Cortex of kidney (tissue), 1 donor: ENCODE measurements at places on chromosomes 11 and 22.

DNA sequence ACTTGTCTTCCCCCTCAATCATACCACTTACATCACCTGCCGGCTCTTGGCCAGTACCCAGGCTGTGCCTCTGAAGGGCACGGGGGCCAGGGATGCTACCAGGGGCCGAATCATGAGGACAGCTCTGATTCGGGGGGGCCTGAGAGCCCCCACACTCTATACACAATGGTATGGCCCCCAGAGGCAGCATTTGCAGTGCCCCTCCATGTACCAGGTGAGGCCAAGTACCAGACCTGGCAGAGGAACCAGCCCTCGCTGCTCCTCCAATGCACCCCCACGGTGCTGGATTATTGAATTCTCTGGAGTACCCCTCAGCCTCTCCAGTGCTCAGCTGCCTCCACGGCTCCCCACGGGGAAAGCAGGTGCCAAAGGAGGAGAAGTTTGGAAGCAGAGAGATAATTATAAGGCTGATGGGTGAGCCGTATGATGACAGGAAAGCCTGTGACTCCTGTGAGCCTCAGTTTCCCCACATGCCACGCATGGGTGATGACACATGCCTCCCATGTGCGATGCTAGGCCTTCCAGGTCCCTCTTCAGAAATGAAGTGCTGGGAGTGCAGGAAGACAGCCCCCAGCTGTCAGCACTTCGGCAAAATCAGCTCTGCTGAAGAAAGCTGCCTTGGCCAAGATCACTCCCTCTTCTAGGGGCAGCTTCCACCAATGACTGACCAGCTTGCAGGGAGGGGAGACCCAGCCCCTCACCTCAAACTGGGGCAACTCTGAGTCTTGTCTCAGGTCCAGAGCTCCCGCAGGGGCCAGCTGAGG is 69.9 kb downstream of the THAP12 start:
- no peak for DNase-seq

DNA sequence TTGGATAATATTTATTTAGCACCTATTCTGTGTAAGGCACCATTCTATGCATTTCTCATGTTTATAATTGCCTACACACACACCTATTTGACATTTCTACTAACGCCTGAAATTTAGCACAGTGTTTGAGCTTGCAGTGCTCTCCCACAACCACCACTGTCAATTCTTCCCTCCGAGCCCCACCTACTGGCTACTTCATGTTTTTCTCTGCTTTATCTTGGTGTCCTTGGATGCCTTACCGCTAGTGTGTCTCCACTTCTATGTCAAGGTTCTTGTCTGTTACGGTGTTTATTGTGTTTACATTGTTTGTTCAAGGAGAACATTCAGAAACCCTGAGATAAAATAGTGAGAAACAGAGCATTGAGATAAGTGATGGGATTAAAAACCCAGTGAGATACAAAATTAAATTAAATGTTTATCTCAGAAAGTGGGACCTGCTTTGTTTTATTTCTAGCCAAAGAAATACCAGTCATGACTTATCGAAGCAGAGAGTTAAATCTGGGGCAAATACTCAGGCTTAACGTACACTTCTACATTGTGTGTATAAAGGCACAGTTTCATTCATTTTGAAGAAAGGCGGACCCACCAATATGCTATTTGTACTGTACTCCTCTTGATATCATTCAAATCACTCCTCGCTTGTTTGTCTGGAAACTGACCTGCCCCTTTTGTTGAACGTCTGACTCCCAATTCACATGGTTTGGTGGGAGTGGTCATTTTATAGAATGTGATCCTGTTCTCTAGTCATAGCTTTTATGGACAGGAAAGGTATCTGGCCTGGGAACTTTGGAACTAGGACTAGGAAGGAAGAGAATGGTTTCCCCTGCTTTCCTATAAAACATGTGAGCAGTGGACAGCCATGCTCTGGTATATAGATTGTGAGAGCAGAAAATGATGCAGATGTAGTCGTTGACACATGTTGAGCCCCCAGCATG is 39.2 kb upstream of the SLC36A4 start:
- DNase-seq: no peak

DNA sequence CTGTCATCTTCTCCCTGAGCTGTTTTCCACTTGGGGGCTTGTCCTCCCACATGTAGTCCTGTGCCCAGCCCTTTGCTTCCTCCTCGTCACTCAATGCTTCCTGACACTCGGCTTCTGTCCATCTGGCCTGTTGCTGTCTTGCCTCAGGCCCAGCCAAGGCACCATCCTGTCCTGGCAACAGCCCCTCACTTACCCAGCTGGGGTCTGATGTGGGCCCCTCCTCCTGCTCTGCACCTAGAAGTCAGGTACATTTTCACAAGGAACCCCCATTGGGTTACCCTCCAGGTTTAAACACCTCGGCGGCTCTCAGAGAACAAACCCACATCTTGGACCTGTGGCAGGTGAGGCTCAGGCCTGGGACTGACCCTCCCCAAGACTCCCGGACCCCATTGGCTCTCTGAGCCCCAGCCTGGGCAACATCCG is 784.8 kb downstream of the TBC1D22A start:
- no peak for DNase-seq

GRCh38 chr11:20374741-20375300 is 11.3 kb downstream of the HTATIP2 start:
- DNase-seq: no peak

DNA sequence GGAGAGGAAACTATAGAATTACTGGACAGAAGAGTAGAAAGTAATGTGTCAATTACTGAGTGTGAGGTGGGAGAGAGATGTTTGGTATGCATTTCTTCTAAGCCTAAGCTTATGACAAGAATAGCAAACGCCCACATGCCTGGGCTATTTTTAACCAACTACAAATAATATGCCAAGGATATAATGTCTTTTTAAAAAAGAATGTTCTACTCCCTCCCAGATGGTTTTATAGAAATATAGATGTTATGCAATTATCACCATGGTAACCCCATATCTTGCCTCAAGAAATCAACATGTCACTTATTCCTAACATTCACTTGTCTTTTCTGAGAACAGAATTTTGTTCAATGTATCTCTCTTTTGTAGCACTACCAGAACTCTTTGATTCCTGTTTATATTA is 996.7 kb upstream of the CHORDC1 start:
- no peak for DNase-seq

DNA sequence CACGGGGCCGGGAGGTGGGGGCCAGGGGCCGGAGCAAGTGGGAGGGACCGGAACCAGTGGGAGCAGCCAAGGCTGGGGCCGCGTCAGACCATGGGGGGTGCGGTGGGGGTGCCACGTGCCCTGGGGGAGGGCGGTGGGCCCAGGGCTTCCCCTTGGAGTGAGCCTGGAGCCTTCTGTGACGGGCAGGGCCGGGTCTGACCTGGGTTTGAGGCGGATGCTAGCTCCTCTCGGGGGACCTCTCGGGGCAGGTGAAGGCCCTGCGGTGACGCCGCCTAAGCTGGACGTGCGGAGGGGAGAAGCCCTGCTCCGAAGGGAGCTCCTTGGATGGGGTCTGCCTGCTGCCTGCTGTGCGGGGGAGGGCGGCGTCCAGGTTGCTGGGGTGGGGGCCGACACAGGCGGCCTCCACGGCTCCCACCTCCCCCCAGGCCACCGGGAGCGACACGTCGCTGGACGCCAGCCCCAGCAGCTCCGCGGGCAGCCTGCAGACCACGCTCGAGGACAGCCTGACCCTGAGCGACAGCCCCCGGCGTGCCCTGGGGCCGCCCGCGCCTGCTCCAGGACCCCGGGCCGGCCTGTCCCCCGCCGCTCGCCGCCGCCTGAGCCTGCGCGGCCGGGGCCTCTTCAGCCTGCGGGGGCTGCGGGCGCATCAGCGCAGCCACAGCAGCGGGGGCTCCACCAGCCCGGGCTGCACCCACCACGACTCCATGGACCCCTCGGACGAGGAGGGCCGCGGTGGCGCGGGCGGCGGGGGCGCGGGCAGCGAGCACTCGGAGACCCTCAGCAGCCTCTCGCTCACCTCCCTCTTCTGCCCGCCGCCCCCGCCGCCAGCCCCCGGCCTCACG is 115.0 kb downstream of the CACNA1I start:
- DNase-seq: no peak

- no peak for DNase-seq
Measured at GRCh38 chr22:46031066-46031465, 54.1 kb upstream of the WNT7B start.

DNA sequence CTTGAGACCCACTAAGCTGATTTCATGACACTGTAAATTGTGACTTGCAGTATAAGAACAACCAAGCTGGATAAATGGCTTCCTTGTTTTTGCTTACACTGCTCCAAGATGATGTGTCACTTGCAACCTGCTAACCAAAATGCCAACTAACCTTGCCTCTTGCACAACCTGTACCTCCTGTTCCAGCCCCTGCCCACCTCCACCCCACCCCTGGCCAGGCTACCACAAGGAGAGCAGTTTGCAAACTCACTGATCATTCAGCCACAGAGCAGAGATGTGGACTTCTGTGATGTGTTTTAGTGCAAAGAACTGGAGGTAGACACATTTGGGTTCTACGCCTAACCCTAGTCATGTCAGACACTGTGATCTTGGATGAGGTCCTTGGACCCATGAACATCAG is 4.3 kb upstream of the APOL6 start:
- DNase-seq: no peak

GRCh38 chr22:34866081-34866480 is 199.9 kb upstream of the ISX start:
- DNase-seq: no peak

DNA sequence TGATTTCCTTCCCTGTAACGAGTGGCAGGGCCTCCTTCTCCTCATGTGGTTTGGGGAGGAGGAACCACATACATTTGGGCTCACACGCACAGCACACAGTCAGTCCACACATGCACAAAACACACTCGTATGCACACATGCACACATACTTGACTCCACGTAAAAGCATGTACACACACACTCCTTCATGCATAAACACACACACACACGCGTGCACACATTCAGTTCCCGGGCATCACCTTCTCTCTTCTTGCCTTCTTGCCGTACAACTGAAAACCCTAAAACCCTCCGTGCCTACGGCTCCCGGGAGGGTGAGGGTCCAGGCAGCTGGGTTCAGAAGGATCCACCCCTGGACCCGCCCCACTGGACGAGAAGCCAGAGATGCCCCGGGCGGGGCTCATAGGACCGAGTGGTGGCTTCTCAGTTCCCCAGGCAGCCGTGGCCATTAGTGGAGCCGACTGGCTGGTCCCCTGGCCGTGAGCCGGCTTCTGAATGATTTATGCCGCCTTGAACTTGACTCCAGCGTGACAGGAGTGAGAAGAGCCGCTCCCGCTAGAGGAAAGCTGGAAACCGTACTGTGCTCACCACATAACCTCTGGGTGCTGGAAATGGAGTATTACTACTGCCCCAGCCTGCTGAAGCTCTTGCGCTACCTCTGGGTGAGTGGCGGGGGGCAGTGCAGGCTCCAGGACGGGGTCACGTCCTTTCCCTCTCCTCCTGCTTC is 117.4 kb downstream of the KIAA1671 start:
- DNase-seq: no peak

GRCh38 chr22:27317096-27317495 is 484.5 kb downstream of the MN1 start:
- no peak for DNase-seq

DNA sequence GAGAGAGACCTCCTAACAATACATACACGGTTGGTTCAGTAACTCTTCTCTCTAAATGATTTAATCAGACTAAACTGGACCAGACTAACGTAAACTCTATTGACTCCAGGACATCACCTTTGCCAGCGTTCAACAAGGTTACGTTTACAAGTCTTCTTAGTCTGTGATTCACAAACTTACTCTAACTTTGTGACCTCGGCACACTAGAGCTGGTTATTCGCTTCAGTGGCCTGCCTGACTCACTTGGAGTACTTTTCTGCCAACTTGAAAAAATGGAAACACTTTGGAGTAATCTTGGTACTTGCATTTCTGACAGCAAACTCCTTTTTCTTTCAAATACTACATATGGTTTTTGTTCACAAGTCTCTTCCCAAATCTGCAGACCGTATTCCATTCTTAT is 26.2 kb downstream of the MTMR2 start:
- DNase-seq: no peak

DNA sequence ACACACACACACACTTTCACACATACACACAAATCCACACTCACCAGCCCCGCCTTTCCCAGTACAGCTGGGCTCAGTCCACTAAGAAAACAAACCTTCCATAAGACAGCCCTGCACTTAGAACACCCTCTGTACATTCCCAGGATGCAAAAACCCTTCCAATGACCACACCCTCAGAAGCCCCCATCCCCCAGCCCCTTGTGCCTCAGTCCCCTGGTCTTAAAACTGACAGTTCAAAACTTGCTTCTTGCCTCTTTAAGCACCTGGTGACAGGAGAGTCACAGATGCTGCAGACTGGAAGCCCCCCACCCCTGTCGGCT is 23.0 kb downstream of the APLNR start:
- DNase-seq: no peak
